Fibroblast of skin of right biceps (primary cell): ENCODE measurements at places on chromosomes 11 and 22.

DNA sequence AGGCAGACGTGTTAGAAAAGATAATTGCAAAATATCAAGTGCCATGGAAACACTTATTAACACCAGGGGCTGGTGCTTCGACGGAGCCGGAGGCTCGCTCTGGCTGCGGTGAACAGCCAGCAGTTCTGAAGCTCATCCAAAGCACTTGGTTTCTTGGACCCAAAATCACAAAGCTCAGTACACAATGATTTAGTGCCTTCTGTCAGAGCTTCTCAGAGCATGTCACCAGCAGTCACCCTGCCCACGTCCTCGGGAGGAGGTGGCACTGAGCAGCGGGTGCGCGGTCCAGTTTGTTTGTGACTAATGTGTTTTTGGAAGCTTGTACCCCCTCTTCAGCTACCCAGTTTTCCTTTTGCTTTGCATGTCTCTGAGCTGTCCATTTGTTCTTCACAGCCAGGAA, 58.7 kb upstream of the KIRREL3 start:
- no peak for DNase-seq

DNA sequence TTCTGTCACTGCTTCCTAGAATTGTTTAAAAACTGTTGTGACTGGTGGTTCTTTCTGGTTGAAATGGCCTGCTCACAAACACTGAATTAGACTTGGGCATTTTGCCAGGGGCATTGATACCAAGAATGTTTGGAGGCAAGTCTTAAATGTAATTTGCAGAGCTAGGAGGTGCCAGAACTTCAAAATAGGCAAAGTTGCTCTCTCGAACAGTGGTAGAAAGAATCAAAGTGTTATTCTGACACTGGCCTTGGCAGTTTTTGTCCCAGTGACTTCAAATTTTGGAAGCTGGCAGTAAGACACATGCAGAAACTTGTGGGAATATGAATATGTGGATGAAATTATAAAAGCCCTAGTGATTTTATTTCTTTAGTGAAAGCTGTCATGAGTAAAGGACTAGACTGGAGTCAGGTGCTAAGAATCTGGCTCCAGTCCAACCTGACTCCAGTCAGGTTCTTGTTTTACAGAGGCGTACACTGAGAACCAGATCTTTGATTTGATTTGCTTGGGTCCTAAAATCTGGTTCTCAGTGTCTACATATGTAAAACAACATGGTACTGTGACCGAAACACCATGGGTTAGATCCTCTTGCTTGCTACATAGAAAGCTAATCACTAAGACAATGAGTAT, 20.9 kb downstream of the SVIP start:
- no peak for DNase-seq

DNA sequence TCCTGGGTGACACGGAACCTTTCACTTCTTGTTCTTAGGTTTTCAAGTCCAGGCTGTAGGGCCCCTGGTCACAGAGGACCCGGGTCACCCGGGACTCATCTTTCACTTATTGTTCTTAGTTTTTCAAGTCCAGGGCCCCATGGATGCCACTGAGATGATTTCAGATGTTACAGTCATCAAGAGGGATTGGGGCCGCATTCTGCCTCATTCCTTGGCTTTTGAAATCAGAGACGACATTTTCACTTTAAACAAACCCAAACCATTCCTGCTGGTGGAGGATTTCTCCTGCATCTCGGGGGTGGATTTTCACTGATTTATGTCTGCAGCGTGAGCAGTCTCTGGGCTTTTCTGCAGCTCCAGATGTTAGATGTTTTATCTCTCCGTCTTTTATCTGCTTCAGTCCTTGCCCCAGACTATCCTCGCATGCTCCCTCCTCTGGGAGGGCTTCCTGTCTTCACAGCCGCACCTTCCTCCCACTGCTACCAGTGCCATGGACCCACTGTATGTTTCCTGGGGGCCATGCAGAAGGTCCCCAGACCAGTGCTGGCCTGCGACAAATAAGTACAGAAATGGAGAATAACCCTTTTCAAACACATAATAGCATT, 27.4 kb downstream of the FBLN1 start:
- peak; percentile 89 for DNase-seq

- DNase-seq = peak; percentile 47
Observed at GRCh38 chr11:112795142-112795815, 165.9 kb upstream of the NCAM1 start.

DNA sequence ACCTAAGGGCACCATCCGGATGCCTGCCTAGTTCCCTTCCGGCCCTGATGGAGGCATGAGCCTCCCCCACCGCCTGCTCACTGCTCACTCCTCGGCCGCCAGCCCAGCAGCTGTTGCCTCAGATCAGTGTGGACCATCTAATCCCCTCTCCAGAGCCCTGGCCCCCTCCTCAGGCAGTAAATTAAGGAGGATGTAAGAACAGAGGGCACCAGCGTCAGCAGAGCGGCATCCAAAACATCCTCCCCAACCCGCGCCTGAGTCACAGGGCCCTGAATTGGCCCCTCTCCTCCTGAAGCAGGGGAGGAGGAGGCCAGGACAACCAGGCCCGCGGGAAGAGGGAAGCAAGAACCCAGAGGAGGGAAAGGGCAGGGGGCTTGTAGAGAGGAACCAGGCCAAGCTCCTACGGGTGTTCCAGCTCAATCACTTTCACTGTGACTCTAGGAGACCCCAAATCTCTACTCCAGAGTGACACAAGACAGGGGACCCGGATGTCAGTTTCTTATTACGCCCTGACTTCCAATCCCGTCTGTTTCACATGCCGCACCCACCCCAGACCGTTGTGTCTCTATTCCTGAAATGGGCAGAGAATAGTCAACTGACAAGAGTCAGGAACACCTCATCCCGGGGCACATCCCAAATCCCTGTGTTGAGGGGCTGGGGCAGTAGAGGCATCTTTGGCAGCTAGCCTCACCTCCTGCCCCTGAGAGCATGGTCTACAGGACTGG, 31.3 kb upstream of the MYOD1 start:
- DNase-seq = no peak

GRCh38 chr22:42964994-42965699, 49.8 kb downstream of the PACSIN2 start:
- no peak for DNase-seq

GRCh38 chr11:112614605-112615004, 346.6 kb upstream of the NCAM1 start:
- no peak for DNase-seq

DNA sequence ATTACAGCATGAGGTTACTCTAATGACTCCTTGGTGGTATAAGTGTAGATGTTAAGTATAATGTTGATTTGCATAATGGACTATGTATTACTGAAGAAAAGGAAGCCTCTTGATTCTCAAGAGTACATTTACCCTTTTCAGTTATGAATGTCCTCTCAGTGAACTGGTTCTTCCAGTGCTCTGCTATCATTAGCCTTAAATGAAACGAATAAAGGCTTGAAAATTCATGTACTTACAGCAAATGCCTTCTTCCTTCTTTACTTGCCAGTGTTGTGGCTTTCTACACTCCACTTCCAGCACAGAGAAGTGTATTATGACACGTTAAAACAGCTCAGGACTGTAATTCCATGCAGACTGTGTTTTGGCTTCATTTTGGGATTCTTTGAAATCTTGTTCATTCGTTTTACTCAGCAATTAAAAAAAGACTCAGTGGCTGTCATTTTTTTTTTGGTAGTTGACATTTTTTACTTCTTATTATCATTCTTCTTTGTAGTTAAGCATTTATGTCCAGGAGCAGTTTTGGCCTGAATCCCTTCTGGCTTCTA, 96.9 kb downstream of the MTMR3 start:
- no peak for DNase-seq

GRCh38 chr11:1118755-1119603, 38.8 kb upstream of the MUC5AC start:
- DNase-seq = no peak

- no peak for DNase-seq
Observed at GRCh38 chr11:126111458-126112116, 48.9 kb upstream of the CDON start.
